Erythroblast (primary cell): ENCODE measurements at places on chromosomes 1 and 21.

- peak; percentile 90 for DNase-seq
Measured at GRCh38 chr1:16913833-16914662, 7.7 kb upstream of the CROCC start.

GRCh38 chr1:23585321-23586022, 26.2 kb upstream of the ID3 start:
- DNase-seq: no peak

GRCh38 chr1:58848818-58849411, 65.1 kb upstream of the JUN start:
- peak; percentile 16 for DNase-seq

DNA sequence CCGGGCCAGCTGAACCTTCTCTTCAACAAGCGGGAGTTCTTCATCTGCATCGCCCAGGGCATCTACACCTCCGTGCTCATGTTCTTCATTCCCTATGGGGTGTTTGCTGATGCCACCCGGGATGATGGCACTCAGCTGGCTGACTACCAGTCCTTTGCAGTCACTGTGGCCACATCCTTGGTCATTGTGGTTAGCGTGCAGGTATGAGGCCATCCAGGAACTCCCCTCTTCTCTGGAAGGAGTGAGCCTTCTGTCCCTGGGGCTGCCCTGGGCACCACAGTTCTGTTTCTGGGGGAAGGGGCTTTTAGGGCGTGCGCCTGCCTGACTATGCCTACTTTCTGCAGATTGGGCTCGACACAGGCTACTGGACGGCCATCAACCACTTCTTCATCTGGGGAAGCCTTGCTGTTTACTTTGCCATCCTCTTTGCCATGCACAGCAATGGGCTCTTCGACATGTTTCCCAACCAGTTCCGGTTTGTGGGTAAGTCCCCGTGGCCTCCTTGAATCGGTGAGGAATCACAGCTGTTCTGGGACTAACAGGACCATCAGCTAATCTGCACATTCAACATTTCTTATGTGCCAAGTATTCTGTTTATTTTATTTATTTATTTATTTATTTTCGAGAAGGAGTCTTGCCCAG, 21.1 kb downstream of the ATP8B2 start:
- no peak for DNase-seq

DNA sequence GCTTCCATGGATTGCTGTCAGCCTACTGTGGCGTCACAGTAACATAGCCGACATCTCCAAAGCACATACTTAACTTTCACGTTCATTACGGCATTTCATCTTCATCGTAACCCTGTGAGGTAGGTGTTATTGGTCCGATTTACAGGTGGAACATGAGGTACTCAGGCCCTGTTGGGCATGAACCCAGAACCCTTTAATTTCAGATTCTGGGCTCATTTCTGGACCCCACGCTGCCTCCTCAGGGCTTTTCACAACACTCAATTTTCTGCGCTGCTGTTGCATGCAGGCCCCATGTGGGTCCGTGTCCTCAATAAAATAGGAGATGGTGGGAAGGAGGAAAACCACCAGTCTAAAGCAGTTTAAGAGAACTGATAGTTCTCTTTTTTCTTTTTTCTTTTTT, 39.6 kb downstream of the UBE2T start:
- DNase-seq: no peak

DNA sequence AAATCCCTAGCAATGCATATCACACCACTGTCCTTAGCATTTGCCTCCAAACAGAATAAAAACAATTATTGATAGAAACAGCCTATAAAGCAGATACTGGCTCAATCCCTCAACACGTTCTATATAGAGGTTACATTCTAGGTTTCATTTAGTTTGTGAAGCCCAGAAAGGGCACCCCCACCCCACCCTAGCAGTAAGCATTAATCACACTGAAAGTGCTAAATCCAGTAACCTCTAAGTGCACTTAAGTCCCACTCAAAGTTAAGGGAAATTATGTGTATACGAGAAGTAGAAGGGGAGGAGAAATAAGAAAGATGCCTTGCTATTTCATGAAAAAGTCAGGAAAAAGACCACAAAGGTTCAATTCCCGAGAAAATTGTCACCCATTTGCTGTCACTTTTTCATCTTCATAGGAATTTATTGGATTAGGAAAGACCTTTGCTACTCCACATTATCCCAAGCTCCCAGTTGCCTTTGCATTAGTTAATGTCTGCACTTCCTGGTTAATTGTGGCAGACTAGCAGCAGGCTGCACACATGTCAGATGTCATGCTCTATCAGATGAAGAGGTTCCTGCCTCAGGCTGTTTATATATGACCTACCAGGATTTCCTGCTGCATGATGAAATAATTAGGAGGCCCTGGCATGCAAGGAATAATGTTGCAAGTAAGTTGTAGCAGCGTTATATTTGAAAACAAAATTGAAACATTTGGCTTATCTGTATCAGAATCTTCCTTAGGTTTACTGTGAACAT, 54.5 kb upstream of the LHX8 start:
- no peak for DNase-seq

GRCh38 chr21:20341431-20341830, 656.8 kb upstream of the NCAM2 start:
- DNase-seq: no peak

DNA sequence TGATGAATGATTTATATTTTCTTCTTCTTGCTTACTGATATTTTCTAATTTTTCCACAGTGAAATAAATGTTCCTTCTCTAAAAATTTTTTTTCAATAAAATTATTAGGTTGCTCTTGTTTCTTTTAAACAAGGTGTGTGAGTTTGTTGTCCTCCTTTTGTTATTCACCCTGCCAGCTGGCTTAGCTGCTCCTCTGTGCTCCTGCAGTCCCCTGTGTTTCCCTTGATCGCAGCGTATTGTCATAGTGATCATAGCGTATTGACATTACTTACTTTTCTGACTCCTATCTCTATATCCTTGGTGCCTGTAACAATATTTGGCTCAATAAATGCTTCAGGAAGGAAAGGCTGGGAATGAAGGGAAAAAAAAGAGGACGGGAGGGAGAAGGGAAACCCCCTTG, 24.9 kb upstream of the PODN start:
- DNase-seq: no peak

DNA sequence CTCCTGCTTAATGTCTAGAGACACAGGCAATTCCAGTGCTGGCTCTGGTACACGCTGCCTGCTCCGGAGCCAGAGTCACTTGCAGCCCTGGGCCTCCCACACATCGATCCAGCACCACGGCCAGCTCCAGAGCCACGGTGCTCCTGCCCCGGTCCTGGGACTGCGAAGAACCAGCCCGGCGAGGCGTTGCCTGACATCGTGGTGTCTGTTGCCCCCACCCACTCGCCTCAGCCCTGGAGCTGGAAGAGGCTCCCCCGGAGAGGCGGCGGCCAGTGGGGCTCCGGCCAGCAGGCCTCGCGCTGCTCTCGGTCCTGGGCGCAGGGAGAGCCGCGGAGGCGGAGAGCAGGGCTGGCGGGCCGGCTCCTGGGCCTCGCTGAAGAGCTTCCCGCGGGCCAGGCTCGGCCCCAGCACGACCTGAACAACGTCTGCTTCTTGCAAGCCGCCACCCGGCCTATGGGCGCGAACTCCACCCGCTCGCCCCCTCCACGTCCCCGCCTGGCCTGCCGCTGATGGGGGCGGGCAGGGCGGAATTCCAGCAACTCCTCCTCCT, 364.8 kb downstream of the CEP170 start:
- no peak for DNase-seq

DNA sequence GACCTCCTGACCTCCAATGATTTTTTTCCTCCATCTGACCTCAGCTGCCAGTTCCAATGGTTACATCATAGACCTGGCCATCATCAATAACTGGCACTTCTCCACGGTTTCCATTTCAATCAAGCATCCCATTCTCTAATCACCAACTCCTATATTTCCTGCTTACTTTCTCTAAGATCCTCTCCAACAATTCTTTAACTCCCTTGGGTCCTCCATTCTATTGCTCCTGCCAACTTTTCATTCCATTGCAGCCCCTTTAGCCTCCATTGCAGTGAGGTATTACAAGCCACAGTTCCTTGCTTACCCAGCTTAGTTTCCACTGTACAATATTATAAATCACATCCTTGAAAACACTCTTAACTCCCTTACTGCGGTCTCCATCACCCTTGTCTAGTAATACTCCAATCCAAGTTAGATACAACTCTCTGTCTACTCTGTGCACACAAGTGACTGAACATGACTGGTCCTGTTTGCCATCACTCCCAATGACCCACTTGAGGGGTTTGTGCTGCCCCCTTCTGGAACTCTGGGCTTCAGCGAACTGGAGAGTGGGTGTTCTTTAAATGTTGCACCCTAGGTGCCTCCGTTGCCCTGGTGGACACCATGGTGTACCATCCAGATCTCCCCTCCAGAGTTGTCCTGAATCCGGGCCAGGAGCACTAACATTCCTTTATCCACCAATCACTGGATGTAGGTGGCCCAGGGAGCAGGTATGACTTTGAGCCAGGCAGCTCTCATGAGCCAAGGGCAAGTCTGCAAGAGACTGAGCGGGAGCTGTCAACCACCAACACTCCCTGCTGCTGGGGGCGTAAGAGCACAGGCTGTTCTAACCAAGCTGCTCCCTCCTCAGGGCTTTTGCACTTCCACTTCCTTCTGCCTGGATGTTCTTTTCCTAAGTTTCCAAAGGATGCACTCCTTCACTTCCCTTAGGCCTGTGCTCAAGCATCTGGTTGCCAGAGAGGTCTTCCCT, 3.7 kb upstream of the FNDC7 start:
- peak; percentile 61 for DNase-seq

DNA sequence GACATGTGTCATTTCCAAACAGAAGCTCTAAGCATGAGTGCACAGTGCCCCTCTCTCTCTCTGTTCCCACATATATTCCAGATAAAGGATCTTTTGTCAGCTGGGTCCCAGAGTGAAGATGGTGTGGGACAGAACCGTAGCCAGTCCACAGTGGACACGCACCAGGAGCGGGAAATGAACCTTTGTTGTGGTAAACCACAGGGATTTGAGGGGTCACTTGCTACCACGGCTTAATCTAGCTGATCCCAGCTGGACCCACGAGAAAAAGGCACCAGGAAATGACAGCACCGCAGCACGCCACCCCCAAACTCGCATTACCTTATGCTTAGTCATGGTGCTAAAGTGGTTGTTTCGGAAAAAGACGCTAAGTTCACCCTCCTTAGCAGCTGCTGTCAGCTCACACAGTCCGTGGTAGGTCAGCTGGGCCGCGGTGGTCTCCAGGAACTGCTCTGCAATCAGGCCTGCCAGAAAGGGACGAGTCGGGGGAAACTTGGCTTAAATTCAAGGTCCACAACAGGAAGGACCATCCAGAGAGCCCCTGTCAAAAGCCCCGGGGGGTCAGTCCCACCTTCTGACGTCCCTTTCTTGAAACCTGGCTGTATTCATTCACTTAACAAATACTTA, 7.5 kb downstream of the MINDY1 start:
- DNase-seq: peak; percentile 45

- DNase-seq: no peak
Measured at GRCh38 chr1:198597690-198598430, 41.0 kb upstream of the PTPRC start.

DNA sequence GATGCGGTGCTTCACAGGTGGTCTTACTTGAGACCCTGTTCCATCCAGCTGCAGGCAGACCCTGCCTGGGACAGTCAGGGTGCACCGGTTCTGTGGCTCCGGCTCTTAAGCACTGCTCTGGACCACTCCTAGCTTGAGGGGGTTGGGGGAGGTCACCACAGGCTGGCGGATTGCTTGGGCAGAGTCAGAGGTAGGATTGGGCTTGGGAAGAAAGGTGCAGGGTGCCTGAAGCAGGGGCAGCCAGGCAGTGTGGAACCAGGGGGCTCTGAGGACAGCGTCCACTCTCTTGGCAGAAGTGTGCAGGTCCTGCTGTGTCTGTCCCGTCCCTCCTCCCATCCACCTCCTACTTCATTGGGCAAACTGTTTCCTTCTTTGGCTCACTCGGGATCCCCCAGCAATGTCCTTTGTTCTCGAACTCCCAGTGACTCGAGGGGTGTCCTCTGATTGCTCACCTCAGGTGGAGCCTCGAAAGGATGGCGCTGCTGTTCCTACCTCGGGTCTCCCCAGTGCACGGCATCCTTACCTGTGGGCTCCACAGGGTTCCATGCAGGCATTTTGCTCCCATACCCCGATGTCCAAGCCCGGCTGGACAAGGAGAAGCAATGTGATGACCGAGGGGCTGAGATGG, 1.7 kb downstream of the PDXK start:
- no peak for DNase-seq

DNA sequence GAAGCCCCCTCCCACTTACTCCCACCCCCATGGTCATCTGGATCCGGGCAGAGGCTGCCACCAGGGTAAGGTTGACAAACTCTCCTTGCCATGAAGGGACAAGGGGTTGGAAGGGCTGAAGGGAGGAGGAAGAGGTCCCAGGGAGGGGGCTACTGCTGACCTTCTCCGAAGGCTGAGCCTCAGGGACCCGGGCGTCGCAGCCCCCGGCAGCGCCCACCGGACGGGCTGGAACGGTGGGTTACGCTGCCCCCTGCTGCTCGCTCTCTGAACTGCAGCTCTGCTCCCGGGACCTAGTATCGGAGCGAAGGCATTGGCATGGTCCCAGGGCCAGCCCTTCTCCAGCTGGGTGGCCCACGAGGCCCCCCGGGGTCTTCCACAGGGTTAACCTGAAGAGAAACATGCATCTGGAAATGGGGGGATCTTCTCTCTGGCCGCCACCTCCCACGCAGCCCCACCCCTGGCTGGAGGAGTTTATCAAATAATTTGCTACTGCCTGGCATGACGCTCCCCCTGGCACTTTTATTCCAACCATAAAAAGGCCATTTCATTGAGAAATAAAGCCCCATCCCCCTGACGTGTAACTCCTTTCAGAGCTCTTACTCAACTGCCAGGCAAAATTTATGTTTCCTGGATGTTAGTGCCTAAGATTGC, 70.4 kb upstream of the TARDBP start:
- DNase-seq: peak; percentile 33

DNA sequence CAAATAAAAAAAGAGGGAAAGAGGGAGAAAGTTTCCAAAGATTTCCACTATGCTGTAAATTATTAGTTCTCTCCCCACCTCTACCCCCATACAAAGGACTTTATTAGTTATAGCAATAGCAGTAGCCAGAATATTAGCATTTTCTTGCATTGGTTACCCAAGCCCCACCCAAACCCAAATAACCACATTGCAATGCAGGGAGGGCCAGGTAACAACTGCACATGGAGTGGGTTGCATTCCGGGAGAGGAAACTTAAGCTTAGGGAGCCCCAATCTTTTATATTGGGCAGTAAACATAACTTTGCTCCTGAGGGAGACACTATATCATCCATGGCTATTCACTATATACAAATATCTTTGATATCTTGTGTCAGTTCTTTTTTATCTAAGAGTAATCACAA, 6.0 kb downstream of the ADIPOR1 start:
- DNase-seq: no peak

DNA sequence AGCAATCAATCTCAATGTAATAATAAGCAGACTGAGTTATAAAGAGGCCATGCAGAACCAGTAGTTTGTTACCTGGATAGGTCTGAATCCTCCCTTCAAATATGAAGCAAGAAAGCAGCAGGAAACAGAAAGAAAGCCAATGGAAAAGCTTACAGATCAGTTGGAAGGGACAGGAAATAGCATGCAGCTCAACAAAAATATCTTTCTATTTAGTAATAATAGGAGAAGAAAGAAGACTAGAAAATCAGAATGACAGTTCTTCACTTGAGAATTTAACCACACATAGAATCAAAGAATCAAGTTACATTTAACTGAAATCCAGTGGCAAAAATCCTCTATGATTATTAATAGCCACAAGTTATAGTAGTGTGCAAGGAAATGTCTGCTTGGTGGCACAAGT, 194.4 kb downstream of the EIF4G3 start:
- no peak for DNase-seq

- DNase-seq: peak; percentile 68
Measured at GRCh38 chr1:158818975-158819431, 12.1 kb upstream of the MNDA start.
